ENCODE measurements at places on chromosomes 2 and 18.

- DNase-seq: no peak
Observed at GRCh38 chr2:241570961-241571581, 12.5 kb downstream of the BOK start.

DNA sequence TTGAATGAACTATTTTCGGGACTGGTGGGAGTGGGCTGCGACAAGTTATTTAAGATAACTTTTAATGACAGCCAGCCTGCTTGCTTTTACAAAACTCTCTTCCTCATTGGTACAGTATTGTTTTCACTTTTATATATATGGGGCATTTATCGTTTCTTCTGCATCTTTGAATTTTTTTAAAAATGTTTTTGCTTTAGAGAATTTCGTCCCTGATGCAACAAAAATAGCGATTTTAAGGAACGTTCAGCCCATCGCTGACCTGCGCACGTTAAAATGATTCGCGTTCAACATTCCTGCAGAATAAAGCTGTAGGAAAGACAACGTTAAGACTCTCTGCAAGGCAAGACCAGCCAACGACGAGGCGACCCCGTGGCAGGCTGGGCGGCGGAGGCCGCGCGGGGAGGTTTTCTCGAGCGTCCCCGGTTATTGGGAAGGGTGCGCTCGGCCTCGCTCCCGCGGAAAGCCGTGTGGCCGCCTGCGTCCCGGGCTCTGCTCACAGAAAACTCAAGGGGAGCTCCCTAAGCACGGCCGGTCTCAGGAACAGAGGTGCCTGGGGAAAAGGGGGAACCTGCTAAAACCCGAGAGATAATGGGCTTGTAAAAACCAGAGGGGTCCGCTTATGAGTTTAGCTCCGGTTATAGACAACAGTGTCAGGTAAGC is 3.0 kb downstream of the PAX8 start:
- no peak for DNase-seq

DNA sequence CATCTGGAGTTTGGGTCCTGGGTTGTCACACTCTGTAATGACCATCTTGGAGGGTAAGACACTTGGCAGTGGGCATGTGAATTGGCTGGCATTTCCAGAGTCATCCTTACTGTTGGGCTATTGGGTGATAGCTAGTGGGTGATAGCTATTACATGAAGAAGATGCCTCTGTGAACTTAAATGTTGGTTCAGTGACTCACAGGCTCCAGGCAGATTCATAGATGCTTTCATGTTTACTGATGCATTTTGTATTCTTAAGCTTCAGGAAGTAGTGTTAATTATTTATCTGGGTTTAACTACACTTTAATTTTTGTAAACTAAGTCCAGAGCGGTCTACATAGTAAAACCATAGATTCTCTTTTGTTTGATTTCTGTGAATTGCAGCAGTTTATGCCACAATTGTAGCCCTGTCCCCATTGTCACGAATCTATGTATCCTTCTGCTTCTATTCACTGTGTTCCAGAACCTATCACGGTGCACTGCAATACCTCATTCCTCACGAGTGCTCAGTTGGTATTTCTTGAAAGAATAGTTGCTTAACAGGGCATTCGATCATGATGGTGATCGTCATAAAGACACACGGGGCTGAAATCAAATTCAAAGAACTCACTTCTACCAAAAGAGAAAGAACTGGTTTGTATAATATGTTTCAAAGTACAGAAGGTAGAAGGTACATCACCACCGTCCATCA is 79.7 kb downstream of the GBX2 start:
- DNase-seq: no peak

DNA sequence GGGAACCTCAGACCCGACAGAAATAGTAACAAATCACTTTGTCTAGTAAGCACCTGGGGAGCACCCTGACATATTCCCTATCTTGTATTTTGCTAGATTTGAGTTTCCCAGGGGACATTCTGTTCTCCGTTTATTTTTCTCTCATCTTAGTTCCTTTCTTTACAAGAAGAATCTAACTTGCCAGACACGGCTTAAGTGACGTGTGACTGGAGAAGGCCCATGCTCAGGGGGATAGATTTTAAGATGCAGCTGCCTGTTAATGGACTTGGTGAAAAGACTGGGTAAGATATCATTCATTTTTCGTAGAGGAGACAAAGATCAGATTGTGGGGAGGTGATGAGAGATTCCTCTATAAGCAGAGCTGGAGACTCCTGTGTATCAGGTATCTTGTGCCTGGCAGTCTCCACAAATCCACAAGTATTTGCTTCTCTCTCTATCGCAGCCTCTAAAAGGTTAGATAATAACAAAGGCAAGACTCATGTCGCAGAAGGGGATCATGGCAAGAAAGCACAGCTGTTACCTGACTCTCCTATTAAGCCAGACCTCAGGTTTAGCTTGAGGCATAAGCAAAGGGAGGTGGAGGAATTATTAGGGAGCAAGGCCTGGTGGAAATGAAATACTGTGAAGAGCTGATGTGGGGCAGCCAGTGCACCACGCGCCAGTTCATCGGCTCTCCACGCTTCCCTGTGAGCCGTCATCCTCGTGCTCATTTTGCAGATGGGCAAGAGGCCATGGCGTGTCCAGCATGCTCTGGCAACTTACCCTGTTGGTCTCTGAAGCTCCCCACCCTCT is 347.2 kb upstream of the TNP1 start:
- DNase-seq: no peak

- DNase-seq: no peak
Observed at GRCh38 chr2:63661076-63661475, 72.3 kb downstream of the MDH1 start.

- DNase-seq: no peak
Observed at GRCh38 chr2:62054916-62055450, 140.9 kb upstream of the B3GNT2 start.

DNA sequence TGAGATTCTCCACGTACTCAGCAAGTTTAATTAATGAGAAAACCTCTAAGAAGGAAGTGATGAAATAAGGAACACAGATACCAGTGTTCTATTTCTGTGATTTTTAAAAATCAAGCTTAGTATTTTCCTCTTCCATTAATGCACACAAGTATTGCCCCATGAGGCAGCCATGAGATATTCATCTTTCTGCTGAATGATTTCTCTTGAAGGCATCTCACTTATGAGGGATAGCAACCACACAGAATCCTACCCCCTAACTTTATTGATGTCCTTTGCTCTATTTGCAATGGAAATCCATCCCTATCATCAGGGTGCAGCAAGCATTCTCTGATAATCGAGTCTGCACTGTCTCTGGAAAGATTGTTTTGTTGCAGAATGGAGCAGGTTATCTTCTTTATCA is 244.1 kb upstream of the NRP2 start:
- DNase-seq: no peak

DNA sequence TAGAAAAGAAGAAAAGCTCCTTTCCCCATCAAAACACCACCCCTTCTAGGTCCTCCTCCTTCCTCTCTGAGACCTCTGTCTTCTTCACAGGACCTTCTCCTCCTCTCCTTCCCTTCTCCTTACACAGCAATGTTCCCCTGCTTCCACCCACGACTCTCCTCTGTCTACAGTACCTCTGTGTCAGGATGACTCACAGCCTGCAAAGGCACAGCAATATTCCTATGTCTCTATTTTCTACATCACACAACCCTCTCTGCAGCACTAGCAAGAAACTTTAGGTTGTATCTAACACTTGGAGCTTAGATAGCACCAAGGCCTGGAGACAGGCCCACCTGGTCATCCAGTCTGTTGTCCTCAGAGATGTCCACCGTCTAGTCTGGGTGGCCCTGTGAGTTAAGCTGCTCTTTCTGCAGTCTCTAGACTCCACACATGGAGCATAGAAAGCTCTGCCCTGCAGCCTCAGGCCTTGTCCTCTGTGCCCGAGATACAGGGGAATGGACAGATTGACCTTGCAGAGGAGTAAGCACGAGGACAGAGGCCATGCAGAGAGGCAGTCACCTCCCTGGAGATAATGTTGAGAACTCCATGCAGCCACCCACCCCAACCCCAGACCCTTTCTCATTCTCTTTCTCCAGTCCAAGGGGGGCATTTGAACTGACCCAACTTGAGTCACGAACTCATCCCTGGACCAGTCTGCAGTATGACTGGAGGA is 212.0 kb downstream of the TNS1 start:
- no peak for DNase-seq

GRCh38 chr2:240643093-240643810 is 18.0 kb downstream of the GPR35 start:
- DNase-seq: no peak

GRCh38 chr2:129276978-129277584 is 702.4 kb upstream of the RAB6C start:
- no peak for DNase-seq

GRCh38 chr2:120666433-120666832 is 69.2 kb upstream of the GLI2 start:
- no peak for DNase-seq

GRCh38 chr2:232636788-232637420 is 3.5 kb downstream of the EFHD1 start:
- no peak for DNase-seq
